ENCODE measurements at places on chromosomes 7 and 10. TPM values are rescaled to one million over a fixed set of nuclear protein-coding genes. Genes with fewer than 3 reads are reported as not detected.

DNA sequence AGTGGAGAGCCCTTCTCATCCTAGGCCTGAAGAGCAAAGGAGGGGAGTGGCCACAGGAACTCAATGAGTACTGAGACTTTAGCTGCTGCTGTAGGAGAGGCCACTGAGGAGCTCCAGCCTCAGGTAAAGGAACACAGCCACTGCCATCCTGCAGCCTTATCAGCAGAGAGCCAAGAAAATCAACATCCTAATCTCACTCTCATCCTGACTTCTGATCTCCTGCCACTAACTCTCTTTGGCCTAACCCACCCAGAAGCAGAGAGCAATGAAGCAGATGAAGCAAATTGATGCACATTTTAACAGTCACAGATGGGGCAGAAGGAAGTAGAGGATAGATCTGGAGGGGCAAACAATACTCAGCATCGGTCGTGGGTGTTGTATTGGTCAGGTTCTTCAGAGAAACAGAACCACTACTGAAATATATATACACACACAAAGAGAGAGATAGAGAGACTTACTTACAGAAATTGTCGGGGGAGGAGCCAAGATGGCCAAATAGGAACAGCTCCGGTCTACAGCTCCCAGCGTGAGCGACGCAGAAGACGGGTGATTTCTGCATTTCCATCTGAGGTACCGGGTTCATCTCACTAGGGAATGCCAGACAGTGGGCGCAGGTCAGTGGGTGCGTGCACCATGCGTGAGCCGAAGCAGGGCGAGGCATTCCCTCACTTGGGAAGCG, 297.6 kb downstream of the MTERF1 start:
- DNase-seq: no peak

- no peak for DNase-seq
Observed at GRCh38 chr10:9561821-9562505, 1455.7 kb upstream of the CELF2 start.

DNA sequence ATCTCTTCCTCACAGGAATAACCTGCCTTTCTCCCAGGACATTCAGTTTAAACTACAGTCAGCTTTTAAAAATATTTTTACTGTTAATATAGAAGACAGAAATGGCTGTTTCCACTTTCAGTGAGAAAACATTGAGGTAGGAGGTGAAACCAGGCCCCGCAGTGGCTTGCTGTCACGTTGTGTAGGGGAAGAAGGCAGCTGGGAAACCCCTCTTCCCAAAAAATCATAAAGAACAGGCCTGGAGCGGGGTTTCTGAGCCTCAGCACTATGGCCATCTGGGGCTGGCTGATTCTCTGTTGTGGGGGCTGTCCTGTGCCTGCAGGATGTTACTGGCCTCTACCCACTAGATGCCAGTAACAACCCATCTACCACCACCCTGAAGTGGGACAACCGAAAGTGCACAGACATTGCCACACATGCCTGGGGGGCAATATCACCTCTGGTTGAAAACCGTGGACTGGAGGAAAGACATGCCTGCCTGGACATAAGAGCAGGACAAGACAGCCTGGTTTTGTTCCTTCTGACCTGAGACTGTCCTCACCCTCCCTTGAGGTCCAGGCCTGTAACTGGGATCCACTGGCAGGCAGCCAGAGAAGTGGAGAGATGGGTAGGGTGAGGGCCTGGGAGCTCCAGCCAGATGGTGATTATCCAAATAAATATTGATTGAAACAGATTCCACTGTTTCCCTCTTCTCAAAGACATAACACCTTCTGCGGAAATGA, 43.9 kb downstream of the KCNH2 start:
- no peak for DNase-seq

DNA sequence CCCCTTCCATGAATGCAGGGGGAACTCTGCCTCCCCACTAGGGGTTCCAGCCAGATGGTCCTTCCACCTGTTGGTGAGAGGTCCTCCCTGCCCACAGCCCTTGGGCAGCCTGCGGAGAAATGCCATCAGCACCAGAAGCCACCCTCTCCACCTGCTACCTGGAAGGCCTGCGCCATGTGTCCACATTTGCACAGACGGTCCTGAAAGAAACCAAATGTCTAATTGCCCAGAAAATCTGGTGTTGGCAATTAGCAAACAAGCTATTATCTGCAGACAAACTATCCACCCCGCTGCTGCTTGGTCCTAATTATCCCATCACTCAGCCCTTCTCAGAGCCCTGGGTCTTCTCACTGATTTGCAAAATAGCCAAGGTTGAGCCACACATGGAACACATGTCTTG, 32.3 kb downstream of the HSPA12A start:
- DNase-seq: no peak

Gene RINT1
- 5.7 TPM for total RNA-seq

Gene HOXA4
- 10.3 TPM for total RNA-seq
